Vagina (tissue), 2 donors: ENCODE measurements at places on chromosomes 16 and 17.

DNA sequence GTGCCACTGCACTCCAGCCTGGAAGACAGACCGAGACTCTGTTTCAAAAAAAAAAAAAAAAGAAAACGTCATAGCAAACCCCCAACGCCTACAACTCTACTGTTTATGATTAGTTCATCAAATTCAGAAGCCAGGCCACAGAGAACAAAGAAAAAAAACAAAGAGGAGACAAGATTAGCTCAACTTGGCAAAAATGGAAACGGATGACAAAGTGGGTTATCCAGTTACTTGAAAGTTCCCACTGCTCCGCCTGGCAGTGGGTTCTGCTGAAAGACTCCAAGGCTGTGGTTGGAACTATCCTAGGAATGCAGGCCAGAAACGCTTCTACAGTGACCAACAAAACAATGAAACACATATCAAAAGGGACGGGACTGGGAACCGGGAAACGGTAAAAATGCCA is 53.1 kb downstream of the MRM3 start:
- no peak for DNase-seq

DNA sequence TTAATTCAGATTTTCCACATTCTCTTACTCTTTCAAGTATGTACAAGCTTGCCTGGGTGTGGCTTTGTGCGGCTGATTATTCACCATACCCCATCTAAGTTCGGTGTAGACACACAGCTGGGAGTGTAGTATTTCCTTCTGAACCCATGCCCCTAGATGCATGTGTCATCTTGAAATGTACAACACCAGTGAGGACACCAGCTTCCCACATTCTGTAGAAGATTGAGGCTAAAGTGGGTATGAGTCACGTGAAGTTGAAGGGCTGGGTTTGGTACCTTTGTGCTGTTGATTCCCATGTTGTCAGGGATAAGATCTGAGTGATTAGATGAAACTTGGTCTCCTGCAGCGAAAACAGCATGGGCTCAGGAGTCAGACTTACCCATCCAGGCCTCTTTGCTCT is 14.6 kb upstream of the DHX8 start:
- DNase-seq: no peak

- DNase-seq: no peak
These were observed 151.9 kb downstream of the SALL1 start for GRCh38 chr16:50999181-50999580.

- DNase-seq: no peak
These were observed 1.9 kb upstream of the CAPN15 start for GRCh38 chr16:525520-526180.

DNA sequence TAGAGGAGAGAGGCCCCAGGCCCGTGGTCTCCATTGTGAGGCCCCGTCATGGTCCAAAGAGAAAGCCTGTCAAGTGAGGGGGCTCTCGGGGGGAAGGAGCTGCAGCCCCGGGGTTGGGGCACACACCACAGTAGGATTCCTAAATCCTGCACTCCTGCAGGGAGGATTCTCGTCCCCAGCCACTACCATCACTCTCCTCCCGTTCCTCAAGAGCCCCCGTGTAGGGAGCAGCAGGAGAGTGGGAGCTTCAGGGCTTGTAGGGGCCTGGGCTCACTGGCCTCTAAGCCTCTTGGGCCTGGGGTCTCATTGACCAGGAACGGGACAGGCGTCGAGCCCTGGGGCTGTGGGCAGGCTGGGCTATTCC is 821 bp downstream of the C16orf86 start:
- DNase-seq: no peak

DNA sequence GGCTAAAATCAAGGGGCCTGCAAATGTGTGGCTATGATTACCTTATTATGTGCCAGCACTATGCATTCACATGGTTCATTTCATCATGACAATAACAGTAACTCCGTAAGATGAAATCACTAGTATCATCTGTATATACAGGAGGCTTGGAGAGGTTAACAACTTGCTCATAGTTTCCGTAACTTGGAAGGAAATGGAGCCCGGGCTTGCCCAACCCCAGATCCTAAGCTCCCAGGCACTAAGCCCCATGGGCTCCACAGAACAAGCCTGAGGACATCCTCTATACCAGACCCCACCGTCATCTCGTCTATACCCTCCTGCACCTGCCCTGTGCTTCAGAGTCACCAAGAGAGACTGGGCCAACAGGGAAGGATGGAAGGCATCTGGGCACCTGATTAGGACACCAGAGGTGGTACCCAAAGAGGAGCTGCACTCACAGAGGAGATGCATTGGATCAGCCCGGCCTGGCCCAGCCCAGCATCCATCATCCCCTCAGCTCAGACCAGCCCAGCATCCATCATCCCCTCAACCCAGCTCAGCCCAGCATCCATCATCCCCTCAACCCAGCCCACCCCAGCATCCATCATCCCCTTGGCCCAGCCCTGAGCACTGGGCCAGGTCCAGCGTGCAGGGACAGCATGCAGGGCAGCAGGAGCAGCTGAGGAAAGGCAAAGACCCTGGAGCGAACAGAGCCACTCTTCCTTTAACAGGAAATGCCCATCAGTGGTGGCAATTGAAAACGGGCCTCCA is 28.5 kb downstream of the NSMCE1 start:
- DNase-seq: peak; percentile 79

GRCh38 chr17:43400943-43401717 is 2.3 kb downstream of the ARL4D start:
- no peak for DNase-seq
